ENCODE measurements at places on chromosomes 13 and 19. TPM values are rescaled to one million over a fixed set of nuclear protein-coding genes. Genes with fewer than 3 reads are reported as not detected.

GRCh38 chr13:47085346-47085745 is 188.5 kb upstream of the HTR2A start:
- no peaks in the 10 kb centered on the region for H3K27me3 ChIP-seq
- no peak for DNase-seq
- no peaks in the 10 kb centered on the region for H3K36me3 ChIP-seq

- H3K27ac ChIP-seq, result peak within 1 kb of the TSS; percentile 86
- DNase-seq, result peak; percentile 98
- peaks cover 16% of the 10 kb centered on the region for H3K36me3 ChIP-seq
Measured at GRCh38 chr19:55599842-55600661, at the start of gene ZNF524. Gene ZNF524 (plus strand): TSS chr19:55600288. CDS start chr19:55602113, 1,825 bp downstream.

Gene SUPT20H
- total RNA-seq, result 85.5 TPM

- H3K27me3 ChIP-seq, result no peaks in the 10 kb centered on the region
- no peaks in the 10 kb centered on the region for H3K4me1 ChIP-seq
- H3K4me3 ChIP-seq, result no peak overlapping the region
- no peaks in the 10 kb centered on the region for H3K36me3 ChIP-seq
- no peak for DNase-seq
- H3K27ac ChIP-seq, result no peak overlapping the region
Measured at GRCh38 chr19:28244966-28245365, 968.0 kb downstream of the UQCRFS1 start.

GRCh38 chr13:51728972-51729371 is 75.0 kb downstream of the DHRS12 start:
- no peak for DNase-seq
- H3K27me3 ChIP-seq, result no peaks in the 10 kb centered on the region
- no peak overlapping the region for H3K4me3 ChIP-seq
- no peak overlapping the region for H3K27ac ChIP-seq

DNA sequence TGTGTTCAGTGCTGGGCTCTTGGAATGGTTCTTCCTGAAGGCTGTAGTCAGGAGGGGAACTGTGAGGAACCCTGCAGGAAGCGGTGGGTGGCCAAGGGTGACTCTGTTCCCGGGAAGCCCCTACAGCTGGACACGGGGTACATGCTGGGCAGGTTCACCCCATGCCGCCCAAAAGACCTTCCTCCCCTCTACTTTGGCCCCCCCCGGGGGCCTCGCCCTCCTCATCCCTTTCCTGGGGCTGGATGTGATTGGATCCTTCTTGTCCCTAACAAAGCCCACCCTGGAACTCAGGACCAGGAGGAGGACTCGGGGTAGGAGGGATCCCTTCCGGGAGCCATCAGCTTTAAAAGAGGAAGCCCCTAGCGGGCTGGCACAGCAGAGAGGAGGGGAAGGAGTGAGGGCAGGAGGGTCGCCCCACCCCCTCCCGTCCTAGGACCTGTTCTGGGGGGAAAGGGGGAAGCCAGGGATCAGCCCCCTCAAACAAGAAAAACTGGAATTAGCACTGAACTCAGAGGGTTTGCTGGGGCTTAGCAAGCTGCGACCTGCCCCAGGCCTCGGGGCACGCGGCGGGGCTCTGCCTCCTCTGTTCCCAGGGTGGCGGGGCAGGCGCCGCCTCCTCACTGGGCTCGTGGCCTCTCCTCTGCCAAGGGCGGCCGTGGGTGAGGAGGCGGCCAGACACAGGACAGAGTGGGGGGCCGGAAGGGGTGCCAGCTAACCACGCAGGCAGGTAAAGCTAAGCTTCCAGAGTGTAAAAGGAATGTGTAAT is 4.0 kb downstream of the CEBPA start:
- H3K4me3 ChIP-seq, result no peak overlapping the region
- H3K27ac ChIP-seq, result no peak overlapping the region
- H3K36me3 ChIP-seq, result no peaks in the 10 kb centered on the region
- H3K27me3 ChIP-seq, result peaks cover 61% of the 10 kb centered on the region

Gene ZNF530
- 11.2 TPM for total RNA-seq

- DNase-seq, result no peak
- no peaks in the 10 kb centered on the region for H3K27me3 ChIP-seq
- H3K4me3 ChIP-seq, result no peak overlapping the region
- no peaks in the 10 kb centered on the region for H3K4me1 ChIP-seq
- H3K36me3 ChIP-seq, result no peaks in the 10 kb centered on the region
Measured at GRCh38 chr19:27890206-27890605, 1322.7 kb downstream of the UQCRFS1 start.

GRCh38 chr13:61316647-61317046 is 99.0 kb downstream of the PCDH20 start:
- no peak overlapping the region for H3K27ac ChIP-seq
- no peak for DNase-seq
- no peaks in the 10 kb centered on the region for H3K27me3 ChIP-seq
- no peak overlapping the region for H3K4me3 ChIP-seq
- H3K4me1 ChIP-seq, result no peaks in the 10 kb centered on the region

Gene MOB3A
- total RNA-seq, result 235 TPM

Gene EFNB2
- 1.00 TPM for total RNA-seq

Gene NCLN
- total RNA-seq, result 55.0 TPM

DNA sequence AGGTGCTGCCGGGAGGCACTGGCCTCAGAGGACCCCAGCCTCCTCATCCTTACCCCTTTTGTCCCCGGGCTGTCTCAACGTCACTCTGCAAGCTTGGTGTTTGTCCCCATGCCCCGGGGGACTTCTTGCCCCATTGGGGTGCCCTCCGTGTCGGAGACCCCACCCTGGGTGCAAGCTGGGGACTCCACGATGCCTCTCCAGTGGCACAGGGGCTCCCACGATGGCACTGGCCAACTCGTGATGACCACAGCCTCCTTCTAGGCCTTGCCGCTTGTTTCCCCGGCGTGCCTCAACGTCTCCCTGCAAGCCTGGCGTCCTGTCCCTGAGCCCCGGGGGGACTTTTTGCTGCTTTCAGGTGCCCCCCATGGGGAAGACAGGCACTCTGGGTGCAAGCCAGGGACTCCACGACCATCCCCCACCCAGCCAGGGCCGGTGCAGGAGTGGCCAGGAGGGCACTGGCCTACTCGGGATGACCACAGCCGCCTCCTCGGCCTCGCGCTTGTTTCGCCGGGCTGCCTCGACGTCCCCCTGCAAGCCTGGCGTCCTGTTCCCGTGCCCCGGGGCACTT is 237.0 kb downstream of the TUBA3C start:
- DNase-seq, result no peak
- H3K4me3 ChIP-seq, result no peak overlapping the region
- no peak overlapping the region for H3K27ac ChIP-seq
- no peaks in the 10 kb centered on the region for H3K4me1 ChIP-seq
- H3K27me3 ChIP-seq, result no peaks in the 10 kb centered on the region

- no peaks in the 10 kb centered on the region for H3K27me3 ChIP-seq
- no peak for DNase-seq
- H3K27ac ChIP-seq, result no peak overlapping the region
- H3K4me3 ChIP-seq, result no peak overlapping the region
- H3K4me1 ChIP-seq, result peaks cover 60% of the 10 kb centered on the region
- H3K36me3 ChIP-seq, result peaks cover 28% of the 10 kb centered on the region
Measured at GRCh38 chr19:1065606-1066109, 1.3 kb upstream of the ARHGAP45 start.

- H3K27me3 ChIP-seq, result no peaks in the 10 kb centered on the region
- H3K4me1 ChIP-seq, result peaks cover 4% of the 10 kb centered on the region
- no peak overlapping the region for H3K27ac ChIP-seq
- DNase-seq, result no peak
Measured at GRCh38 chr13:97005625-97006262, 11.5 kb upstream of the OXGR1 start.

GRCh38 chr13:35992964-35993363 is 138.2 kb downstream of the DCLK1 start:
- no peaks in the 10 kb centered on the region for H3K4me1 ChIP-seq
- H3K27me3 ChIP-seq, result no peaks in the 10 kb centered on the region
- H3K36me3 ChIP-seq, result no peaks in the 10 kb centered on the region
- no peak for DNase-seq

GRCh38 chr13:109036078-109036780 is 406.8 kb downstream of the MYO16 start:
- no peaks in the 10 kb centered on the region for H3K36me3 ChIP-seq
- no peaks in the 10 kb centered on the region for H3K27me3 ChIP-seq

Data from B cell (primary cell).